ENCODE measurements at places on chromosomes 3 and 15.

GRCh38 chr15:85607141-85607806 lies 187.5 kb downstream of the KLHL25 start:
- DNase-seq, result no peak

GRCh38 chr3:52083556-52084087 lies 27.3 kb upstream of the DUSP7 start:
- no peak for DNase-seq

- DNase-seq, result no peak
Observed at GRCh38 chr3:56188201-56188600, 280.1 kb downstream of the ERC2 start.

- no peak for DNase-seq
Observed at GRCh38 chr3:155208183-155208800, 85.2 kb downstream of the STRIT1 start.

GRCh38 chr3:169146179-169146665 lies 517.3 kb downstream of the MECOM start:
- DNase-seq, result peak; percentile 46

DNA sequence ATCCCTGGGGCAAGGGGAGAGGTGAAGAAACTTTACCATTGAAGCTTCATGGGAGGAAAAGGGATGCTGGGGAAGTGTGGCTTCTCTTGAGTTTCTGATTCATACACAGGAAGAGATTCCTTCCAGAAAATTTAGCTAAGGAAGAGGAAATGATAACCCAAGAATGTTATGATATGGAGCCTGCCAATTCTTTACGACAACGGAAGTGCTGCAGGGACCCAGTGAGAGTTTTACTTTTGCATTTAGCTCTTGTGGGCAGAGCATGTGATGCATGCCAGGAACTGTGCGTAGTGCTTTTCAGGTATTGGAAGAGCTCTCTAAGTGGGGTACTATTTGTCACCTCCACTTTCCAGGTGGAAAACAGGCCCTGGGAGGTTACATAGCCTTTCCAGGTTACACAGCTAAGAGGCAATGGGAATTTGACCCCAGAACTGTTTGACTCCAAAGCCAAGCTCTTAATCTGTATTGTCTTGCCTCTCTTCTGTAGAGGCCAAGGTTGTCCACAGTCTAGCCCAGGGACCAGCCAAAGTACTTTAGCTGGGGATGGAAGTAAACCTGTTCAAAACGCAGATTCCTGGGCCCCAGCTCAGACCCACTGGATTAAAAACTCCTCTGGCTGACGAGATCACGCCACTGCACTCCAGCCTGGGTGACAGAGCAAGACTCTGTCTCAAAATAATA lies 23.0 kb downstream of the CMTM7 start:
- no peak for DNase-seq

GRCh38 chr3:124974691-124975090 lies 40.1 kb upstream of the MUC13 start:
- DNase-seq, result no peak

- no peak for DNase-seq
Observed at GRCh38 chr3:32487781-32488473, 14.7 kb downstream of the CMTM6 start.

DNA sequence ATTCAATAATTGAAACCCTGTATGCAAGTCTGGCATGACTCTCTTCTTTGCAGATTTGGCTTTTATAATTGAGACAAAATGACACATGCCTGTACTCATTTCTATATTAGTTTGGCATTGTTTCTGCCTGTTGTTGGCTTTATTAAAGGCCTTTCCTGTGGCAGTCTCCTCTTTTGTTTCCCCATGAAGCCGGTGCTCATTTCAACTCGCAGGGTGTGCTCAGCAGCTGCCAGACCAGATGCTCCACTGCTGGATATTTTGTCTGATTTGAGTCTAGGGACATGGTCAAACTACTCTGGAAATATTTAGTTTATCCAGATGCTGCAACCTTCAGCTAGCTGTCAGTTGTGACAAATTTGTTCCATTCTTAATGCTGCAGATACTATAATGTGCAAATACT lies 445.3 kb downstream of the NAALADL2 start:
- DNase-seq, result no peak

DNA sequence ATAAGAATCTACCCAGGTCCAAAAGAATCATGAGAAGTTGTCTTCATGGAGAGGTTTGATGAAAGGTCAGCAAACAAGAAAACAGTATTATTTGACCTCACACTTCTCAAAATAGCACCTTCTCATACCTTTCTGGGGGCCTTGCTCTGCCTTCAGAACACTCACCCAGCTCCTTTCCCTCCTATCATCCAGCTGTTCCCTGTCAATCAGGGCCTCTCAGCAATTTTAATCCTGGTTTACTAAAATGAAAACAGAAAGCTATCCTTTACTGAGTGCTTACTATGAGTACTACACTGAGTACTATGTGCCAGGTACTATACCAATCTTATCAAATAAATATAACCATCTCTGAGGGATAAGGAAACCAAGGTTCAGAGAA lies 138.6 kb downstream of the GAP43 start:
- no peak for DNase-seq

DNA sequence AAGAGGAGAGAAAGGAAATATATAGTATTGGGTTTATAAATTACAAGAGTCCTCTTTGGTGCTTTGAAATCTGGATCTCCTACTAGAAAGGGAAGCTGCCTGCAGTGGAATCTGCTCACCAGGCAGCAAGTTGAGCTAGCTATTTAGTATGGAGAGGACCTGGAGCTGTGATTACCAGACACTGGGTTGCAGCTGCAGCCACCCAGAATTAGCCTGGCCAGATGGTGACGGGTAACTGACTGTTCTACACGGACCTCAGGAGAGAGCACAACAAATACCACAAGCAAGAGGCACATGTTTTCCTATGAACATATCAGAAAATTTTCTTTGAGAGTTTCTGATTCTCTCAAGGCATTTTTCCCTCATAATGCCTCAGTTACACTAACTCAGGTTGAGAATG lies 46.5 kb downstream of the SYNPR start:
- no peak for DNase-seq

DNA sequence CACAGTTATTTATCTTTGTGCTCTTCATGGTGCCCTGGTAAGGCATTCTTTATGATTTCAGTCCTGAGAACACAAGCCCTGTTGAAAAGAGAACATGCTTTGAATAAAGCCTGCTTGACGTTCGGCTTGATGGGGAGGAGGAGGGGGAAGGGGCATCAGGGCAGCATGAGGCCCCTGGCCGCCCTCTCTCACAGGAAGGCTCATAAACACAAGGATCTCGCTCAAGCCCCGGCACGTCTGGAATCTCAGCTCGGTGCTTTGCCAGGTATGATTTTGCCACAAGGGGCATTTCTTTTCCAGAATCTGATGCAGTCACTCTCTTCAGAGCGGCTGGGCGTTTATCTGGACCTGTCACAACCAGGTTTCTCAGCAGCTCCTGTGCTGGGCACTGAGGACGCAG lies 129.4 kb downstream of the DNAJB8 start:
- no peak for DNase-seq

- DNase-seq, result peak; percentile 78
Observed at GRCh38 chr3:23778446-23778845, 27.3 kb upstream of the UBE2E1 start.

- DNase-seq, result peak; percentile 89
Observed at GRCh38 chr3:182925330-182925943, 54.9 kb downstream of the DCUN1D1 start.

DNA sequence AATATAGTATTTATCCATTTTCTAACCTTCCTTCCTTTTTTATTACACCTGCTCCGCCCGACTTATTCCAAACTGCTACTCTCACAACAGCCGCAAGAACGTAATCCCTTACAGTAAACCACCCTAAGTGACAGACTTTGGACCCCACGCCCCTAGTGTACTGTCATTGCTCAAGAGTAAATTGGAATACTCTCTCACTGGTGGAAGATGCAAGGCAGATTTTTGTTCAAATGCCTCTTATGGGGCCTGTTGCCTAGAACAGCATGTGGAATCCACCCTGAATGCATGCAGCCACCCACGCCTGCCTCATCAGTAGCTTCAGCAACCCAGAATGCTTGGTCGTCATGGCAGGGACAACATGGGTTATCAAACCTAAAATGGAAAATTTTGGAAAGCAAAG lies 226.2 kb upstream of the ST8SIA2 start:
- no peak for DNase-seq

GRCh38 chr15:50315814-50316630 lies 39.0 kb downstream of the GABPB1 start:
- peak; percentile 58 for DNase-seq

DNA sequence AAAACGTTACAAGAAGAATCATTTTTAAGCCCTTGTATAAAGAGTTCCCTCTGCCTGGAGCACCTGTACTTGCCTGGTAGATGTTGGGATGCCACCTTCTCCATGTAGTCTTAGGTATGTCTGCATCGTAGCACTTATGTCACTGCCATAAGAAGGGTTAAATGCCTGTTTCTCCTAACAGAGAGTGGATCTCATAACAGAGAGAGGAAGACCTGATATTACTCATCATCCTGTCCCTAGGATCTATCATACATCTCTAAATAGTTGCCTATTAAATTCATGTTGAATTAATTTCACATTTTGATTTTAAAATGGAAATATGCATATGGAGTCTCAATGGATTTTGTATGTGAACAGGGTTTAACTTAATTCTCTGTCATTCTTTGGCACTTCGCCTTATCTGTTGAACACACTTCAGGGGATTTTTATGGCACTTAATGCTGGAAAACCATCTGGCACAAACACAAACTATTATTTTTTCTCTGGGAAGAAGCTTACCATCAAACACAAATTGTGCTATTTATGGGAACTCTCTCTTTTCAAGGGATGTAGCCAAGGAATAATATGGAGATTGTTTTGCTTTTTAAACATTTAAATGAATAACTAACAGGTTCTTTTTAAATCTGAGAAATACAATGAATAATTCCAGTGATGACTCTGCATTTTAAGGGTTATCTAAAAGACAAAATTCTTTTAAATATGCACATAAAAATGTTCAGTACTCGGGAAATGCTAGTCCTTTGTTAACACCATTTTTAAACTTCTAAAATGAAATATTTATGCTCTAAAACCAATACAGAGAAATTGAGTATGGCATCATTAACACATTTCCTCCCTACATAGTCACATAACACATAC lies 230.7 kb downstream of the ZNF385D start:
- DNase-seq, result no peak

GRCh38 chr3:72086042-72086742 lies 301.2 kb upstream of the PROK2 start:
- peak; percentile 22 for DNase-seq

DNA sequence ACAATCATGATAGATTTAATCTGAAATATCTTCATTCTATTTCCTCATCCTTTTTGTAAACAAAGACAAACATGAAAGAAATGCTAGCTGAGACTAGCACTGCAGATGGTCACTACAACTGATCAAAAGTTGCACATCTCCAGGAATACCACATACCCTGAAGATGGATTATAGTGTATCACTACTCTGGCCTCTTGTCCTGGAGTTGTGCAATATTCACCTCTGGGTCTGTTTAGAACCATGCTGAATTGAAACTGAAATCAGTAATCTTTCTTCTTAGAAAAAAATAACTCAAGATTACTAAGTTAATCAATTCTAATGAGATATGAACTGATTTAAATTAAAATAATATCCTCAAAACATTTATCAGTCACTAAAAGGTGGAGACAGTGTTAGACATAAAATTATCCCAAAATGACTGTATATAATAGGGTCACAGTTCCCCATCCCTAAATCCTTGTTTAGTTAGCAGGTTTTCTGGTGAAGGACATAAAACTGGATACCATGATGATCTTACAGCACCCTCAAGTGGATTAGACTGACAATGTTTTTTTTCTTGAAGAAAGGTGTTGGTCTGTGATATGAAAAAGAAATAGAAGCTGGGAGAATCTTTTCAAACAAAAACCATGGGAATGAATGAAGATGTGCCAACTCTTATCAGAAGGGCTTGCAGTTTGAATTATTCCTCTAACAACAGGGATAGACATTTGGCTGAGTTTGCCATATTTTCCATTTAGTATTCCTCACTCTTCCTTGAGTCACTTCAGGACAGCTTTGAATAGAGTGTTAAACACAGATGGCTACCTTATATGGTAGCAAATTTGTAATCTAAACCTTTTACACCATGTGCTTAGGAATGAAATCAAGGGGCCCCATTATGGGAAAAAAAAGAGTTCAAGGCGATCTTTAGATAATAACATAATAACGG lies 7.1 kb upstream of the TTC14 start:
- DNase-seq, result peak; percentile 51

GRCh38 chr3:141955175-141955574 lies 78.7 kb downstream of the ATP1B3 start:
- DNase-seq, result peak; percentile 48

- DNase-seq, result no peak
Observed at GRCh38 chr3:154314152-154314551, 10.1 kb downstream of the DHX36 start.

GRCh38 chr3:173849489-173849888 lies 451.9 kb downstream of the NLGN1 start:
- DNase-seq, result no peak

GRCh38 chr15:85427286-85428028 lies 47.1 kb downstream of the AKAP13 start:
- DNase-seq, result no peak

- peak; percentile 96 for DNase-seq
Observed at GRCh38 chr15:32682569-32682968, 35.2 kb upstream of the GREM1 start.

DNA sequence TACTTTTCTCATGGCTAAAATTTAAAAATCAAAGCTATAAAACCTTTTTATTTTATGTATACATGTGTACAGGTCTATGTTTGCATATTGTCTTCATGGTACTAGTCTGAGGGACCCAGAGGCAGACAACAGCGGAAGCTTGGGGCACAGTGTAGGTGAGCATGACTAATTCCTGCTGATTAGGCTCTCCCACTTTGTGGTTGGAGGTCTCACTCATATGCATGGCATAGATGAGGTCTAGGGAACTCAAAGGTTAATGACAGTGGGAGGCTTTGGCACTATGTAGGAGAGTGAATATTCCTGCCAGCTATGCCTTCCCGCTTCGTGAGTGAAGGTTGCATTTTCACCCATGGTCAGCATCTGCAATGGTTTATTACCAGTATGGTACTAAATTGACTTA lies 47.5 kb upstream of the AADACL2 start:
- no peak for DNase-seq

- no peak for DNase-seq
Observed at GRCh38 chr3:46905661-46906451, 28.3 kb downstream of the PTH1R start.

GRCh38 chr3:186081678-186082077 lies 27.2 kb downstream of the ETV5 start:
- no peak for DNase-seq

DNA sequence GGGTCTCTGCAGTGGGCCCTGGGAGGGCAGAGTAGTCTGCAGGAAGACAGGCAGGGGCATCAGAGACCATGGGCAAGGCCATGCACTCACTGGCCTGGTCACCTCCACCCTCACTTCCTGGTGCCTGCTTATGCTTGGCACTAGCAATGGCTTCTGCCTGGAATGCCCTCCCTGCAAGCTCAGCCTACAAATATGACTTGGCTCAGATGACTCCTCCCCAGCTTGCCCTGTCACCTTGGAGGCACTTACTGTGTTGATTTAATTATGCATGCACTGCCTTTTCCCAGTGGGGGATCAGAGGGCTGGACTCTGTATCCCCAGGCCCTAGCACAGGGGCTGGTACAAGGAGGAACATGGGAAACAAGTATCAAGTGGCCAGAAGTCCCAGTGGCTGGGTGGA lies 7.8 kb downstream of the C3orf18 start:
- DNase-seq, result no peak
